ENCODE measurements at places on chromosomes 11 and 22.

DNA sequence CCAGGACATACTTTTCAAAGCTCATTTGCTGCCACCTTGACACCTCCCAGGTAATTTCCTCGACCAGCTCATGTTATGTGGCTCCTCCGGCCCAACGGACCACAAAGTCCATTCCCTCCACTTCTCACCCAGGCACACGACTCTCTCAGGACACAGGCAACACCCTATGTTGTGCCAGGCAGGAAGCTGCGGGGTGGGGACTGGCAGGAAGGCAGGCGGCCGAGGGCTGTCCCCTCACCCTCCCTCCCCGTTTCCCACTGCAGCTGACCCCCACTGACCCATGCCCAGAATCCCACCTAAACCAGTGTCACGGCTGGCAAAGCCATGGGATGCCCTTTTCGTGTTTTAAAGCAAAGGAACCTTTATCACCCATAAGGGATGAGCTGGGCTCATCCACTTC, 20.8 kb downstream of the CELSR1 start:
- no peak for DNase-seq

GRCh38 chr22:36540867-36541642, 12.1 kb upstream of the EIF3D start:
- no peak for DNase-seq

GRCh38 chr11:39327302-39327701, 2132.2 kb downstream of the LRRC4C start:
- DNase-seq: no peak

DNA sequence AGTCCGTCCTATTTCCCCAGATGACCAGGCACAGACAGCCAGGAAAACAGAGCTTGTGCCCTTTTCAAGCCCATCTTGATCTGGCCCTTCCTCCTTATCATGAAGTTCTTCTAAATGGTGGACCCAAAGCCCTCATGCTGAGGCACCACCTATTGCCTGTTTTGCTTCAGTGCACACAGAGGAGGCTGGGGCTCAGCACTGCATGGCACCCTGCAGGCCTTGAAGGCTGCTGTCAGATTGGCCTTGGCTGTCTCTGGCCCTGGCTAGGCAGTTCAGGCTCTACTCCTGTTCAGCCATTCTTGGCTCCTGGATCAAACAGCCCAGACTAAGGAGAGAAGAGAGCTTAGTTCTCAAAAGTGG, 49.2 kb downstream of the OTOG start:
- DNase-seq: no peak

DNA sequence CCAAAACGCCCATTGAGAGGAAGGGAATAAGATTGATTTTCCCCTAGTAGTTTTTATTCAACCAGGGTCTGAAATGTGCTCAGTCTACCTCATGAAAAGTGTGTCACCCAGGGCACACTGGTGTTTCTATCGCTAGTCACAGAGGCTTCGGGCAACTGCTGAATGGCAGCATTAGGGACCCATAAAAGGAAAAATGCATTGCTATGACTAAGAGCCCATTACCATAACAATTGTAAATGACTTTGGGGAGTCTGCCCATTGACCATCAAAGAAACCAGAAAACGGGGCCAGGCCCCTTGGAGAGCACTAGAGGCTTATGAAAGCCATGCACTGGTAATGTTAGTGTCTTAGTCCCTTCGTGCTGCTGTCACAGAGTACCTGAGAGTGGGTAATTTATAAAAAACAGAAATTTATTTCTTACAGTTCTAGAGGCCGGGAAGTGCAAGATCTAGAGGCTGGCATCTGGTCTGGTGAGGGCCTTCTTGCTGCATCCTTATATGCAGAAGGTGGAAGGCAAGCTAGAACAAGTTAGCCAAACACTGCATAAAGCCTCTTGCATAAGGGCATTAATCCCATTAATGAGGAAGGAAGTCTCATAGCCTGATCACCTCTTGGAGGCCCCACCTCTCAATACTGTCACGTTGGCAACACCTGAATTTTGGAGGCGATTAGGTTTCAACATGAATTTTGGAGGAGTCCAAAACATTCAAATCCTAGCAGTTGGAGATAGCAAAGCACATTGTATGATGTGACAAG, 306.7 kb downstream of the ST3GAL4 start:
- no peak for DNase-seq

DNA sequence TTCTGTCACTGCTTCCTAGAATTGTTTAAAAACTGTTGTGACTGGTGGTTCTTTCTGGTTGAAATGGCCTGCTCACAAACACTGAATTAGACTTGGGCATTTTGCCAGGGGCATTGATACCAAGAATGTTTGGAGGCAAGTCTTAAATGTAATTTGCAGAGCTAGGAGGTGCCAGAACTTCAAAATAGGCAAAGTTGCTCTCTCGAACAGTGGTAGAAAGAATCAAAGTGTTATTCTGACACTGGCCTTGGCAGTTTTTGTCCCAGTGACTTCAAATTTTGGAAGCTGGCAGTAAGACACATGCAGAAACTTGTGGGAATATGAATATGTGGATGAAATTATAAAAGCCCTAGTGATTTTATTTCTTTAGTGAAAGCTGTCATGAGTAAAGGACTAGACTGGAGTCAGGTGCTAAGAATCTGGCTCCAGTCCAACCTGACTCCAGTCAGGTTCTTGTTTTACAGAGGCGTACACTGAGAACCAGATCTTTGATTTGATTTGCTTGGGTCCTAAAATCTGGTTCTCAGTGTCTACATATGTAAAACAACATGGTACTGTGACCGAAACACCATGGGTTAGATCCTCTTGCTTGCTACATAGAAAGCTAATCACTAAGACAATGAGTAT, 20.9 kb downstream of the SVIP start:
- DNase-seq: no peak

DNA sequence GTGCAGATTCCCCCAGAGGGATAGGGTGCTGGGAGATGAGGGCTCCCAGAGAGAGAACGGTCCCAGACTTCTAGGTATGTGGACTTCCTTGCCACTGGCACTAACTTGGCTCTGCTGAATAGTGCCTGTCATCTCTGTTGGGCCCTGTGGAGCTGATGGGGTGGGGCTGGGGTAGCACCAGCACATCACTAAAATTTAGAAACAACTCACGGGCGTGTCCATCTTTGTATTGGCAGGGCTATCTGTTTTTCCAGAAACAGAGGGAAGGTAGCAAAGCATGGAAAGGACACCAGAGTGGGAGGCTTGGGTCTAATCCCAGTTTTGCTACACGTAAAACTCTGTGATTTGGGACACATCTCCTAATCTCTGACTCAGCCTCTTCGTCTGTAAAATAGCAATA, 25.8 kb downstream of the SWAP70 start:
- DNase-seq: no peak

- DNase-seq: peak; percentile 74
These were observed 10.9 kb downstream of the MRGPRF start for GRCh38 chr11:69002110-69002569.

DNA sequence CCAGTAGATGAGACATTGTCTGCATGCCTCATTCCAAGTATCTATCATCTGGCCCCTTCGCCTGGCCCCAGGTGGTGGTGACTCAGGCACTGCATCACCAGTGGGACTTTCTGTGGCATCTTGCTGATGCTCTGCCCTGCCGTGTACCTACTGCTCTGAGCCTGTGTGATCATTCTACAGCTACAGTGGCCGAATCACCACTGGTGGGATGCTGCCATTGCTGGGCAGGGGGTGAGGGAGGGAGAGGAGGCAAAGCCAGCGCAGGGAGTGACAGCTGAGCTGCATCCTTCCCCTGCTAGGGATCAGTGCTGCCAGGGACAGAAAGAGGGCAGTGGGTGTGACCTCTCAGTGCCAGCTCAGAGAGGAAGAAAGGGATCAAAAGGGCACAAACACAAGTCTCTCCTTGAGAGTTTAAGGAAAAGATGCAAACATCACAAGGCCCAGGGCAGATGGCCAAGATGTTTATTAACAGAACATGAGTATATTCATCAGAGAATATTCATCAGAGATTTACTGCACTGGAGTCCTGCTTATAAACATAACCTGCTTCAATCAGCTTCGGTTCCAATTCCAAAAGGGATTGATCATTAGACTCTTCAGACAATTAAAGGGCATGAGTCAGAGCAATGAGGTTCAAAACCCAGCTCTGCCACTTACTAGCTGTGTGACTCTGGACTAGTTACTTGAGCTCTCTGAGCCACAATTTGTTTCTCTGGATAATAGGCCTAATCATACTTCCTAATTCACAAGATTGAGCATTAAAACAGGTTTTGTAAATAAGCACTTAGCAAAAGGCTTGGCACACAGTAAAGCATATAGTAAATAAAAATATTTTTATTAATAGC, 109.8 kb downstream of the NAT10 start:
- no peak for DNase-seq

GRCh38 chr11:61004761-61005181, 33.3 kb downstream of the CD6 start:
- no peak for DNase-seq

- DNase-seq: no peak
These were observed 13.0 kb downstream of the POLD3 start for GRCh38 chr11:74605403-74605802.

GRCh38 chr11:121723246-121723741, 270.5 kb upstream of the SORL1-AS1 start:
- peak; percentile 72 for DNase-seq

- DNase-seq: peak; percentile 85
These were observed 6.5 kb downstream of the DCPS start for GRCh38 chr11:126310200-126310991.

GRCh38 chr11:133526790-133527189, 5.5 kb downstream of the OPCML start:
- DNase-seq: no peak

DNA sequence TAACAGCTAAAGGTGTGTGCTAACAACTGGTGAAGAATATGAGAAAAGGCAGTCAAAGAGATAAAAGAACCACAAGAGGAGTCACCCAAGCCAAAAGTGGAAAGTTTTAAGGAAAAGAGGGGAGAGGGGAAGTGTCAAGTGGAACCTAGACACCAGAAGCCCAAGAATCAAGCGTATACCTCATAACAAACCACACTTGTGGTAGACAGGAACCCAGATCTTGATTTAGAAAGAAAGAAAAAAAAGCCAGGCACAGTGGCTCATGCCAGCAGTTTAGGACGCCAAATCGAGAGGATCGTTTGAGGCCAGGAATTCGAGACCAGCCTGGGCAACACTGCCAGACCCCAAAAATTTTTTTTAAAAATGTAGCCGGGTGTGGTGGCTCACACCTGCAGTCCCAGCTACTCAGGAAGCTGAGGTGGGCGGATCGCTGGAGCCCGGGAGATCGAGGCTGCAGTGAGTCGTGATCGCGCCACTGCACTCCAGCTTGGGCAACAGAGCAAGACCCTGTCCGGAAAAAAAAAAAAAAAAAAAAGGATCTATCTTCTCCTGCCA, 877 bp downstream of the SLC25A17 start:
- DNase-seq: no peak

DNA sequence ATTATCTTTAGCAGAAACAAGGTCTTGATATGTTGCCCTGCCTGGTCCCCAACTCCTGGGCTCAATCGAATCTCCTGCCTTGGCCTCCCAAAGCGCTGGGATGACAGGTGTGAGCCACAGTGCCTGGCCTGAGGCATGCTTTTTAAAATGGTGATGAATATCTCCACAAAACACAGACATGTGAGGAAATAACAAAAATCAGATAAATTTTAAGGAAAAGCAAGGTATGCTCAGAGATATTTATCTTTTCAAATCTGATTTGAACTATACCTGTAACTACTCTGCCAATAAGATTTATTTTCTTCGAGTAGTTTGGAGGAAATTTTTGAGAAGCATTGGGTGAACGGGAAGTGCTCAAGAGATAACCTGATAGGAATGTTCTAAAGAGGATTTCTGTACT, 35.9 kb upstream of the MMP20 start:
- DNase-seq: no peak

DNA sequence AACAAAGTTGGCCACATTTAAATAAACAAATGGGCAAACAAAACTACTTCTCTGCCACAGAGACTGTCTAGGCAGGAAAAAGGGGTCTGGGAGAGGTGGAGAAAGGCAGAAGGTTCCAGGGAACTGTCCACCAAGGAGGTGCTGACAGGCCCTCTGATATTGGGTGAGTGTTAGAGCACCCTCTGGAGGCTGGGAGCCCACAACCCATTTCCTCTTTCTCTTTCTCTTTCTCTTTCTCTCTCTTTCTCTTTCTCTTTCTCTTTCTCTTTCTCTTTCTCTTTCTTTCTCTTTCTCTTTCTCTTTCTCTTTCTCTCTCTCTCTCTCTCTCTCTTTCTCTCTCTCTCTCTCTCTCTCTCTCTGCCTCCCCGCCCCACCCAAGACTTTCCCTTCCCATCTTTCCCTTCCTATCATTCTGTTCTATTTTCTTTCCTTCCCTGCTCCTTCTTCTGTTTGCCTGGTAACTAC, 912.8 kb downstream of the DLG2 start:
- DNase-seq: no peak

DNA sequence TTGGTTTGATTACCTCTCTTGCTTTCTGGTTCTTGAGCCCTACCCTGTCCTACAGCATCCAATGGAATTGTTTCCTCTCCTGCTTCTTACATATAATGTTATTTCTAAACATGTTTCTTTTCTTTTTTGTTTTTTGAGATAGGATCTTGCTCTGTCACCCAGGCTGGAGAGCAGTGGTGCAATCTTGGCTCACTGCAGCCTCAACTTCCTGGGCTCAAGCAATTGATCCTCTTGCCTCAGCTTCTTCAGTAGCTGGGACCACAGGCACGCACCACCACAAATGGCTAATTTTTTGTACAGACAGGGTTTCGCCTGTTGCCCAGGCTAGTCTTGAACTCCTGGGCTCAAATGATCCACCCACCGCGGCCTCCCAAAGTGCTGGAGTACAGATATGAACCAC, 105.9 kb downstream of the SGSM3 start:
- no peak for DNase-seq

GRCh38 chr11:46902694-46903093, 15.7 kb downstream of the LRP4 start:
- DNase-seq: no peak

- DNase-seq: no peak
These were observed 178.4 kb downstream of the NAV2 start for GRCh38 chr11:19891022-19891421.

Data from coronary artery (tissue), 2 donors.